ENCODE measurements at places on chromosomes 1 and 21. TPM values are rescaled to one million over a fixed set of nuclear protein-coding genes. Genes with fewer than 3 reads are reported as not detected.
A peak's percentile ranks its signal among the peaks of the same experiment; 100 is the strongest.

- DNase-seq = no peak
Observed at GRCh38 chr1:1093610-1093943, 19.5 kb upstream of the RNF223 start.

GRCh38 chr1:52264530-52265115, 101.4 kb downstream of the CC2D1B start:
- no peak for DNase-seq

DNA sequence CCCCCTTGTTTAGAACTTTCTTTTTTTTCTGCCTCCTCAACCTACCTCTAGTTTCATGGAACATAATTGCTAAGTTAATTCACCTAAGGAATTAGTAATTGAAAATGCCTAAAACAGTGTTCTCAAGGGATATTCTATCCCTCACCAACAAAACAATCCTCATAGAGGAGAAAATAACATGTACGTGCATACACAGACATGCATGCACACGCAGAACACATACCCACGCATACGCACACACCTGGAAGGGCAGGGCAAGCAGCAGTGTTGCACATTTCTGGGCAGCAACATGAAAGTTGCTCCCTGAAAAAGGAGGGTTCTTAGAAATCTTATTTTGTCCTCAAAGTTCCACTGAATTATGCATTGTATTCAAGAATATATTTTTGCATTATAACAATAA, 76.6 kb downstream of the HHAT start:
- no peak for DNase-seq

GRCh38 chr1:11431941-11432507, 46.9 kb upstream of the DISP3 start:
- no peak for DNase-seq

DNA sequence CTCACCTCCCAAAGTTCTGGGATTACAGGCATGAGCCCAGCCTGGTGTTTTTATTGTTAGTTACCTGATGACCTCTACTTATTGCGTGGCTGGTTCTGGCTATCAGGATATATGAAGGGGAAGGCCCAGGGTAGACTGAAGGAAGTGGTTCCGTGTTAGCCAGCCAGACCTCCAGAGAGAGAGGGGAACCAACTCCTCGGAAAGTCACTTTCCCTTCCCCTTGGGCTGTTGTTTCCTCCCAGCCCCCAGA, 2.5 kb upstream of the RCSD1 start:
- DNase-seq = no peak

DNA sequence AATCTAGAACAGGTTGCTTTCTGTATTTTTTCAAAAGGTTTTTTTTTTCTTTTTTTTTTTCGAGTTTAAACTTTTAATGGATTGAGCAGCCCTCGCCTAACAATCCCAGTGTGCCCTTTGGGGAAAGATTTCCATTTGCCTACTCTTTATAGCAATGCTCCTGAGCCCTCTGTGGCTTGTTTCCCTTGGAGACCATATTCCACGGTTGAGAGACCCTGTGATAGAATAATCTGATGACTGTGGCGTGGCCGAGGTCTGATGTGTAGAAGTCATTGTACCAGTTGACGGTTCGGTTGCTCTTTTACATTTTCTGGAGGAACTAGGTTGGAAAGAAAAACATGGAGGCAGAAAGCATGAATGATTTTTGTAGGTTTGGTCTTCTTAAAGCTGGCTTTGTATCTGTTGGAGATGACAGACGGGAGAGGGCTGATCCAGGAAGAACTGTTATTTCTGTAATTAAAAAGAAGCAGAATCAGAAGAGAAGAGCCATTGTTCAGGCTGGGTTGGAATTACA, 305.7 kb upstream of the NRIP1 start:
- DNase-seq = no peak

GRCh38 chr1:151568626-151569088, 28.5 kb downstream of the TUFT1 start:
- DNase-seq = no peak

- DNase-seq = no peak
Observed at GRCh38 chr1:77639557-77640069, 42.8 kb downstream of the ZZZ3 start.

DNA sequence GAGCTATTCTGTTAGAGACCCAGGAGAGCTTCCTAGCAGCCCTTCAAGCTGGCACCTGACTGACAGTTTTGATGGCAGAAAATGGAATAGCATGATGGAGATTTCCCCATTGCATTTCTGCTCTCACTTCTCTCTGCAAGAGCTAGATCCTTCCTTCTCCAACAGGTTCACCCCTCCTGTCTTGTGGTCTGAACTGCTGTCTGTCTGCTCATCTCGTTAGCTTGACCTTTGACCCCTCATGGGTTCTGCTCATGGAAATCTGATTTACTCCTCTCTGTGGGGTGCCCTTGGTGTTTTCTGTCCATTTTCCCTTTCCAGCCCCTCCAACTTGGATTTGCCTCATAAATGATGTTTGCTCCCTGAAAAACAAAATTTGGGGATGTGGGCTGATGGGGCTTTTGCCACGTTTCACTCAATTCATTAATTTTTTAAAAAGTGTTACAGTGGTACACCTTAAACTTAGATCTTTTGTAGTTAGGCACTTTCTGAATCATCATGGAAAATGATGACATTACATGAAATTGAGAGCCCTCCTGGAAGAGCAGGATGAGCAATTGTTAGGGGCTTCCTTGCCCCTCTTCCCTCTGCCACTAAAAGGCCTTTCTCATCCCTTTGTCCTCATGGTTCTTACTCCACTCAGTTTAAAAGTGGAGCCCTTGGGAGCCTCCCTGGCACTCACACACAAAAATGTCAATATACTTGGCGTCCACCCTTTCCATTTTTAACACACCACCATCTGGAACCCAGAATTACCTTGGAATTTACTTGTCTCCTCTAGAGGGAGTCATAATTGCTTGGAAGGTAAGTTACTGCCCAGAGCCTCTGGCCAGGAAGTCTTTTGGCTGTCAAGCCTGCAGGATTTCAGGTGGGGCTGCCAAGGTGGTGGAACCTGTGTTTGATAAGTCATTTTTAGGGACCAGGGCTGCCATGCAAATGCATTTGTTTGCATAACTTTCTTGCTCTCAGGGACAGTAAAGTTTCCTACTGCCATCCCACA, 31.9 kb upstream of the IL19 start:
- no peak for DNase-seq

GRCh38 chr1:30822966-30823581, 65.5 kb upstream of the LAPTM5 start:
- DNase-seq = peak; percentile 63

DNA sequence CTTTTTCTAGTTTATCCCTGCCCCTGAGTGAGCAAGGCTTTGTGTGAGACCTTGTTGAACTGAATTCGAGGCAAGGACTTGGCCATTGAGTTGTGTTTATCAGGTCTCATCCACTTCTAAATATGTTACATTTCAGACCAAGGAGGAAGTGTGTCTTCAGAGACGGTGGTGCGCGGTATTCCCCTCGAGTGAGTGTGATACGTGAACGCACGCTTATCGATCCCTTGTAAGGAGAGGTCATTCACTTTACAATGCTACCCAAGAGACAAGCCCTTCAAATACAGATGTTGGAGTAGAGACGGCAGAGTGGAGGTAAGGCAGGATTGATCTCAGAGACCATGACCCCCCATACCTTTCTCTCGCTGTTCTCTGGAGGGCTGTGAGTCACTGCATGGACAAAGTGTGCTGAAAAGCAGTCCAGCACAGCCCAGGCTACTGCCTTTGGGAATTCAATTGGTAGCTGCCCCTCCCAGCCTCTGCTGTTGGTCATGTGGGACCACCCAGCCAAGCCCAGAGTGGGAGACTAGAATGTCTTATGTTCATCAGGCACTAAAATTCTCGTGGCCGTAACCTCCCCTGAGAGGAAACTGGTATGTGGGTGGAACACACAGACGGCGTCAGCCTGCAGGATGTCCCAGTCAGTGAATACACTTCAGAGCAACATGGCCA, 16.3 kb upstream of the MTARC1 start:
- no peak for DNase-seq

GRCh38 chr1:218665221-218665620, 320.1 kb downstream of the TGFB2 start:
- DNase-seq = peak; percentile 92

- no peak for DNase-seq
Observed at GRCh38 chr1:20413776-20414140, 72.3 kb downstream of the CAMK2N1 start.

GRCh38 chr1:244674446-244674845, 21.5 kb downstream of the DESI2 start:
- DNase-seq = peak; percentile 17

DNA sequence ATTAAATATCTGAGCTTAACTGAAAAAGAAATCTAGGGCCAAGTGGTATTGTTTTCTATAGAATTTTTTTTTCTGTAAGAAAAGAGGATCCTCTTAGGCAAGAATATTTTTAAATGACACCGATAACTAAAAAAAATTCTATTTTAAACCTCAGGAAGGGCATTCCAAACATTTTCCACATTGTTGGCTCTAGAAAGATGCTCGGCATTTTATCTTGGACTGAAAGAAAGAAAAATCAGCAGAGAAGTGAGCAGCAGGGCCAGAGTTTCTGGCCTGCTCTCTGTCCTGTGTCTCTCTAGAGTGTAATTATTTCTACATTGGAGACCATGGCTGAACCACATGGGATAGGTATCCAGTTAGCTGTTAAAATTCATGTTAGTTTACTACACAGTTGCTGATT, 192.5 kb upstream of the GREM2 start:
- peak; percentile 26 for DNase-seq

DNA sequence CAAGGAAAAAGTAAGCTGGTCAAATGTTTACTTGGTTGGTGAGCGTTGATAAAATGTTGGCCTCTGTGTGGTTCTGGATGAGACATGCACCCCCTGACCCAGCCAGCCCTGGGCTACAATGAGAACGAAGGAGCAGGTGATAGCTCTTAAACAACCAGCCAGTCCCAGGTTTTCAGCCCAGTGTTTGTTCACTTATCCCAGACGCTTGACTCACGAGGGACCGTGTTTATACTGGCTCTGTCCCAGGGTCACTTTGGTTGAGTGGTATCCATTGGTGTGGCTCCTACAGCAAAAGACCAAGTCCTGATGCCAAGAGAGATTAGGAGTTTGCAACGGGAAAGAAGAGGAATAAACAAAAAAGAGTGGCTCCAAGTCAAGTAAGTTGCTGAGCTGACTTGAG, 86.9 kb downstream of the KCNJ15 start:
- peak; percentile 73 for DNase-seq

DNA sequence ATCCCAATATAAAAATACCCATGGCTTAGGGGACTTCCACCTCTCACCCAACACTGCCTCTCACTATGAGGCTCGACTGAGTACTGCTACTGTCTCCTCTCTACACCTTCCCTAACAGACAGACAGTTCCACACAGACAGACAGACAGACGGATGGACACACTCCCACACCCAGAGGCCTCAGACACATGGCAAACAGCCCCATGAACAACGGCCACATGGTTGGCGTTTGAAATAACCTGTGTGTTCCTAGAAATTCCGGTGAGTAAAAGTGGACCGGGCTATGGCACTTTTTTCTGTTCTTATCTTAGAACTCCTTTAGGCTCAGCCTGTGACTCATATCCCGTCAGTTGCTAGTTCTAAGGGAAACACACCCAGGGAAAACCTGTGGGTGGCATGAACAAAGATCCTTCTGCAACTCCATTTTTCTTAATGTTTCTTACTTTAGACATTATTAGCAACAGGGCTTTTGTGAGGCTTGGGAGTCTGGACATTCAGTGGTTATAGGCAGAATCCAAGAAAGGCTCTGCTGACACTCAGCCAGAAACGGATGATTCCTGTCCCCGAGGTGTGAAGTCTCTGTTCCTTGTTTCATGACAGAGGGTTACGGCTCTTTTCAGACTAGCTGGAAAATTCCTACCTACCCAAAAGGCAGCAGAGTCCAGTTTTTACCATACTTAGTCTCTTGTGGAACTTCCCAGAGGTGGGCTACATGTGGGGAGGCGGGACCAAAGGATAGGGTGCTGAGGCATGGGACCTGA, 90.5 kb upstream of the TLR5 start:
- peak; percentile 57 for DNase-seq

DNA sequence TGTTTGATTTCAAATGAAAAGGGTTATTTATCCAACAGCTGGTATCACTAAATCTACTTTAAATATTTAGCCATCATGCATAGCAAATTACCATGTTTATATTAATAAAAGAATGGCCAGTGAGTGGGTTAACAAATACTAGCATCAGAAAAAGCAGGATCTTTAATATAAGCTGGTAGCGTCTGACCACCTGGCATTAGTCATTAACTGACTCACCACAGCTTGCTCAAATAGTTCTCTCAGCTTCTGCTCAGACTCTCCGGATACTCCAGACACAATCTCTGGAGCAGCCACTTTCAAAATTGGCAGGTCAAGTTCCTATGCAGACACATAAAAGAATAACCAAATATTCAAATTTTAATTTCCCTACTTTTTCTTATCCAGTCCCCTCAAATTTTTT, 29.6 kb downstream of the NVL start:
- peak; percentile 66 for DNase-seq

- DNase-seq = peak; percentile 13
Observed at GRCh38 chr1:230465691-230466090, 39.6 kb upstream of the PGBD5 start.

GRCh38 chr21:30580132-30580531, 10.1 kb downstream of the KRTAP22-2 start:
- DNase-seq = no peak

DNA sequence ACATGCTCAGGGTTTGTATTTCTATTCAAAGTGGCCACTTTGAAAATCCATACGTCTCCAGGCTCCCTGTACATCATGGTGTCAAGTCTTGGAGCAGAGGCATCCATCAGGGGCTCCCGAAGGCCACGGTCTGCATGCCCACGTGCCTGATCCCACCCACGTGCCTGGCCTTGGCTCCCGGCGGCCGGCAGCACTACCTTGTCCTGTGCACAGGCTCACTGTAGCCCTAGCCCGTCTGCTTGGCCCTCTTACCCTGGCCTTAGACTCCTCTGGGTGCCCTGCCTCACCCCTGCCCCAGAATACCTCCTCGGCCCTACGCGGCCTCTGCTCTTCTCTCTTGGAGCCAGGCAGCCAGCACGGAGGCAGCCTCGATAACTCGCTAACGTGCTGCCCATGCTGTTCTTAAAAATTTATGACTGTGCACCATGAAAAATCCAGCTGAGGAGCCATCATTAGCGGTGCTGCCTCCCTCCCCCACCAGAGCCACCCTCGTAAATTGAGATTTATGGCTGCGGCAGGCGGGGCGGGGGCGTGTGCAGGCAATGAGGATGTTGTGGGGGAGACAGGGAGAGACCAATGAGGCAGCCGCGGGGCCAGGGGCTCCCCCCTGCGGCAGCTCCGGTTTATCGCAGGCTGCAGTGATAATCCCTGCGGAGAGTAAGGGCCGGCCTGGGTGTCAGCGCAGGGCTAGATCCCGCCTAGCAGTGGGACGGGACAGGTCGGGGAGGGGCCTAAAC, 24.6 kb downstream of the DMAP1 start:
- DNase-seq = no peak

GRCh38 chr21:25188677-25189079, 418.6 kb downstream of the MRPL39 start:
- DNase-seq = no peak

The OTUD7B gene
- total RNA-seq = 14.9 TPM

The AVPR1B gene
- not detected for total RNA-seq

The VASH2 gene
- total RNA-seq = 113 TPM

The MANEAL gene
- total RNA-seq = 10.8 TPM

The KMO gene
- 0.10 TPM for total RNA-seq

The GUCA2A gene
- total RNA-seq = not detected

The AQP10 gene
- total RNA-seq = not detected

The VWA5B1 gene
- total RNA-seq = not detected

The AHCYL1 gene
- 36.3 TPM for total RNA-seq

The PADI2 gene
- 536 TPM for total RNA-seq

The SDC3 gene
- total RNA-seq = 17.6 TPM

The SPRR2F gene
- not detected for total RNA-seq

The CHD5 gene
- 0.10 TPM for total RNA-seq

The OR6K3 gene
- not detected for total RNA-seq
